Testis (tissue), 5 donors: ENCODE measurements at places on chromosomes 13 and 19. TPM values are rescaled to one million over a fixed set of nuclear protein-coding genes. Genes with fewer than 3 reads are reported as not detected.

GRCh38 chr19:50264483-50265186 is 61.2 kb downstream of the MYH14 start:
- no peak for DNase-seq

DNA sequence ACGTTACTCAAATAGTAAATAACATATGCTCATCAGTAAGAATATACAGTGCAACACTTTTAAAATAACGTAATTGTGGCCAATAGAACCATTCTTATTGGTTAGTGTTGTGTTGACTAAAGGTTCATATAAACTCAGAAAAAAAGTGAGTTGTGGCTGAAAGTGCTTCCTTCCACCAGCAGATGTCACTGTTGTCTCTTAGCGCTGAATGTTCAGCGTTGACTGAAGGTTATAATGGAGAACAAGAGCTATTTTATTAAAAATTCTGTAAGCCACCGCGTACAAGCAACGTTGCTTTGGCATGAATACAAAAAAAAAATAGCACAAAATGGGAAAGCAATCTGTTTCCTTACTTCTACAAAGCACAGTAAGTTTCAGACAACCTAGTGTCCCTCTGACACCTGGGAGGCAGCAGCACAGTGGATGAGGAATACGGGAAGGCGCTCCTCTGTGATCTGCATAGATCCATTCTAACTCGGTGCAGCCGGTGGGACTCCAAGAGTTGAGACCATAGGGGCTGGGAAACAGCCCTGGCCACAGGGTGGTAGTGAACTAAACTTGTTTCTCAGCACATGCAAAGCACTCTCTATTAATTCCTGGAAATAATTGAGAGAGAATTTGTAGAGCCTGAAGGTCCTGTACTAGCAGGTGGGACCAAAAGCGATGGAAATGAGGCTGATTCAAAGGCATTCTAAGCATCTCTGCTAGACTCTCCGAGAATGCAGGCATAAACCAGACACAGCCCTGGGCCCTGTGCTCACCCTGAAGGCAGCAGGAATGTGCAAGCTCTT is 23.9 kb upstream of the OXGR1 start:
- peak; percentile 46 for DNase-seq

DNA sequence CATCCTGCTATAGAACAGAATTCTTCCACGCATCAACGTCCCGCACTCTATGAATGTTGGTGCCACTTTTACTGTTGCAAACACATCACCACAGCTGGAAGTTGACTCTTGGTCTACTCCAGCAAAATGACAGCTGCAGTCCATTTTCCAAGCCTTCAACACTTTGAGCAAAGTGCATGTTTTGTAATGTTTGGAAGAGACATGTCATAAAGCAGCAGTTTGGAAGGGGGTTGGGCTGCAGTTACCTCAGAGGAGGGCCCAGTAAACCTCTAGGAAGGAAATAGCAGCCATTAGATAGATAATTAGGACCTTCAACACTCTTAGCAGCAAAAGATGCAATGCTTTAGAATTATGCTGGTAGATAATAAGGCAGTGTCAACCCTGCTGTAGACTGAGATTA is 323.6 kb downstream of the TDRD3 start:
- no peak for DNase-seq

Gene BCL2L12
- polyA plus RNA-seq: 17.3 TPM

Gene CD70
- 0.63 TPM for polyA plus RNA-seq
